ENCODE measurements at places on chromosomes 12 and 14. TPM values are rescaled to one million over a fixed set of nuclear protein-coding genes. Genes with fewer than 3 reads are reported as not detected.

DNA sequence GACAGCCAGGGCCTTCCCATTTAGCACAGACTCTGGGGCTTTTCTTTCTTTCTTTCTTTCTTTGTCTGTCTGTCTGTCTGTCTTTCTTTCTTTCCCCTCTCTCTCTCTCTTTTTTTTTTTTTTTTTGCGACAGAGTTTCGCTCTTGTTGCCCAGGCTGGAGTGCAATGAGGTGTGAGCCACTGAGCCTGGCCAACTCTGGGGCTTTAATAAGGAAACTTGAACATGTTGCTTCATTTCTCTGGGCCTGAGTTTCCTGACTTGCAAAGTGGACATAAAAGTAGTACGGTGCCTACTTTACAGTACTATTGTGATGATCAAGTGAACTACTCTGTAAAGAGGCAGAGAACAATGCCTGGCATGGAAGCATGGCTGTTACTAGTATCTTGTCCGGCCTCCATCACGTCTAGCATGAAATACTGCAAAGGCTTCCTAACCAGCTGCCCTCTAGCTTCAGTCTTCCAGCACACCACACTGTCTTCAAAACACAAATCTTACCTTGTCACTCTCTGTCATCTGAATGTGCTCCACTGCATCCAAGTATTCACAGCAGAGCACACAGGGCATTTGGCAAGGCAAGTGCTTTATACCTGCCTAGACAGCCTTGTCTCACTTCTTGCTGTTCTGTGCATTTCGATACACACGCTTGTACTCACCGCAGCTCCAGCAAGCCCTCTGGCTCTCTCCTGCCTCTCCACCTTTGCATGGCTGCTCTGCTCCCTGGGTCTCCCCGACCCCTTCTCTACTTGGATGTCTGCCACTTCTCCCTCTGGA is 96.7 kb downstream of the IRF2BPL start:
- no peak overlapping the region for H3K4me3 ChIP-seq
- H3K36me3 ChIP-seq, result no peaks in the 10 kb centered on the region
- DNase-seq, result no peak
- H3K27me3 ChIP-seq, result no peaks in the 10 kb centered on the region
- H3K4me1 ChIP-seq, result peaks cover 31% of the 10 kb centered on the region

GRCh38 chr14:71856199-71856919 is 75.9 kb upstream of the RGS6 start:
- H3K4me3 ChIP-seq, result no peak overlapping the region
- no peaks in the 10 kb centered on the region for H3K27me3 ChIP-seq
- no peak for DNase-seq
- no peaks in the 10 kb centered on the region for H3K36me3 ChIP-seq
- no peaks in the 10 kb centered on the region for H3K4me1 ChIP-seq

- no peak for DNase-seq
- H3K27ac ChIP-seq, result no peak overlapping the region
- H3K27me3 ChIP-seq, result no peaks in the 10 kb centered on the region
- no peaks in the 10 kb centered on the region for H3K4me1 ChIP-seq
- no peaks in the 10 kb centered on the region for H3K36me3 ChIP-seq
Measured at GRCh38 chr14:96586921-96587822, 85.0 kb downstream of the PAPOLA start.

GRCh38 chr12:57617942-57618341 is 6.7 kb downstream of the ARHGEF25 start:
- no peak for DNase-seq
- H3K27ac ChIP-seq, result no peak overlapping the region
- H3K4me3 ChIP-seq, result no peak overlapping the region

Gene COL2A1
- 1.4 TPM for total RNA-seq
